ENCODE measurements at places on chromosomes 3 and 15.

- H3K36me3 ChIP-seq: no peaks in the 10 kb centered on the region
- H3K4me1 ChIP-seq: no peaks in the 10 kb centered on the region
- H3K27me3 ChIP-seq: peaks cover 18% of the 10 kb centered on the region
- H3K27ac ChIP-seq: no peak overlapping the region
- no peak overlapping the region for H3K4me3 ChIP-seq
These were observed 23.1 kb downstream of the AADAC start for GRCh38 chr3:151837057-151837456.

GRCh38 chr15:98713585-98714001, 65.3 kb downstream of the IGF1R start:
- H3K4me3 ChIP-seq: no peak overlapping the region
- no peaks in the 10 kb centered on the region for H3K36me3 ChIP-seq
- peaks cover 14% of the 10 kb centered on the region for H3K4me1 ChIP-seq
- peaks cover 4% of the 10 kb centered on the region for H3K27me3 ChIP-seq

DNA sequence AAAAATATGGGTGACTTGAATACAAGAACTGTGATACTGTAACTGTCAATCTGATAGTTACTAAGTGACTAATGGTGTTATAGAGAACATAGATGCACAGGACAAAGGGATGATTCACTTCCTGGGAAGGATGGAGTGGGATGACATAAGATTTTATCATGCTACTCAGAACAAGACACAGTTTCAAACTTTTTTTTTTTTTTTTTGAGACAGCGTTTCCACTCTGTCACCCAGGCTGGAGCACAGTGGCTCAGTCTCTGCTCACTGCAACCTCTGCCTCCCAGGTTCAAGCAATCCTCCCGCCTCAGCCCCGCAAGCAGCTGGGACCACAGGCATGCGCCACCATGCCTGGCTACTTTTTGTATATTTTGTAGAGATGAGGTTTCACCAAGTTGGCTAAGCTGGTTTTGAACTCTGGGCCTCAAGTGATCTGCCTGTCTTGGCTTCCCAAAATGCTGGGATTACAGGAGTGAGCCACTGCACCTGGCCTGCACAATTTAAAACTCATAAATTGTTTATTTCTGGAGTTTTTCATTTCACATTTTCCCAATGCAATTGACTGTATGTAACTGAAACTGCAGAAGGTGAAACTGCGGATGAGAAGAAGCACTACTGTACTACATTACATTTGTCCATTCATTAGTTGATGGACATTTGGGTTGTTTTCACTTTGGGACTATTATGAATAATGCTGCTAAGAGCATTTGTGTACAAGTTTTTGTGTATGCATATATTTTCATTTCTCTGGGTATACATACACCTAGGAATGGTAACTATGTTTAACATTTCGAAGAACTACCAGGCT, 40.6 kb downstream of the ADIPOQ start:
- no peak overlapping the region for H3K27ac ChIP-seq
- no peak for DNase-seq
- H3K4me1 ChIP-seq: peaks cover 24% of the 10 kb centered on the region
- H3K36me3 ChIP-seq: no peaks in the 10 kb centered on the region
- no peaks in the 10 kb centered on the region for H3K27me3 ChIP-seq

GRCh38 chr3:52695798-52696671, 9.6 kb downstream of the GLT8D1 start:
- DNase-seq: no peak
- H3K4me3 ChIP-seq: no peak overlapping the region
- H3K27me3 ChIP-seq: no peaks in the 10 kb centered on the region

DNA sequence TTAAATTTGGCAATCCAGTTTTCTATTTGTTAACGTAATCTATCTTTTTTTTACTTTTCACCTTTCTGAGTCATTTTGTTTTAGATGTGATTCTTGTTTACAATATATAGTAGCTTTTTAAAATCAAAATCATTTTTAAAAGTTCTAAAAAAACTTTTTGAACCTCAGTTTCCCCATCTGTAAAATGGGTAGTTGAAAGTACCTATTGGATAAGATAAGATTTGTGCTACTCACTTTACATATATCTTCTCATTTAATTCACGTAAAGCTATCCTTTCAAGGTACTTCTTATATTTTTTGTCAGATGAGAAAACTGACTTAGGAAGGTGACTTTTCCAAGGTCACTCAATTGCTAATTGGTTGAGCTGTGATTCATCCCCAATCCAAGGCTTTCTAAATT, 153.2 kb downstream of the EEFSEC start:
- H3K4me1 ChIP-seq: peaks cover 4% of the 10 kb centered on the region
- DNase-seq: no peak
- H3K36me3 ChIP-seq: peaks cover 2% of the 10 kb centered on the region
- H3K27me3 ChIP-seq: no peaks in the 10 kb centered on the region

GRCh38 chr3:197522183-197522715, 33.5 kb downstream of the BDH1 start:
- DNase-seq: no peak
- H3K4me3 ChIP-seq: no peak overlapping the region
- no peaks in the 10 kb centered on the region for H3K27me3 ChIP-seq
- peaks cover 4% of the 10 kb centered on the region for H3K36me3 ChIP-seq
- peaks cover 4% of the 10 kb centered on the region for H3K4me1 ChIP-seq

DNA sequence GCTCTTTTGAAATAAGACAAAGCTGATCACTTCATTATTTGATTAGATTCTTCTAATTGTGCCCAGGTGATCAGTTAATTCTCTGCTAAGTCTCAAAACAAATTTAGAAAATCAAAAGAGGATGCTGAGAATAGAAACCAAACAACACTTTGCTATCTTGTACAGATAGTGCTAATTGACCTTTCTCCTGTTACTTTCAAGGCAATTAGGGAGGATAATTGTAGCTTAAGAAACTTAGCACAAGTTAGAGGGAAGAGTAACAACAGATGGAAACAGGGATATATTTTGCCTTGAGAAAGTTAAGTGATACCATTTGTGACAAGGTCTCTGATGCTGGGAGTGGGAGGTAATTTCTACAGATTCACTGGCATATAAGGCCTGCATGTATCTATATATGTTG, 344.8 kb upstream of the GRM7 start:
- H3K27me3 ChIP-seq: no peaks in the 10 kb centered on the region
- no peak overlapping the region for H3K4me3 ChIP-seq
- DNase-seq: no peak
- no peaks in the 10 kb centered on the region for H3K36me3 ChIP-seq

Data from effector memory CD8-positive, alpha-beta T cell (primary cell).